NCI-H526 (cell line): ENCODE measurements at places on chromosomes 4 and X.

DNA sequence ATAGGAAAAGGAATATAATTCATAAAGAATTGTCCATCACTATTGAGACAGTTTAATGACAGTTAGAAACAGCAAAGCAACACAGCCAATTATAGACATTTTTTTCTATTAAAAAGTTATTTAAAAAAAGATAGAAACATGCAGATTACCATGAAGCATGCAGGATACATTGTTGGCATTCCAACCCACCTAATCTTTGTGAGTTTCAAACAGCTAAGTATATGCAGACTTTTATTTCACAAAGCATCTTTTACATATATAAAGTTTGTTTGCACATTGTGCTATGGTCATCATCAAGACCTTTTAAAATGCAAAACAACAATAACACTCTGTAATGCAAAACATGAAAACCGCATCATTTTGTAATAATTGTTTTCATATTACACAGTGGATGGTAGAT lies 125.9 kb upstream of the ETNPPL start:
- DNase-seq = peak; percentile 29

DNA sequence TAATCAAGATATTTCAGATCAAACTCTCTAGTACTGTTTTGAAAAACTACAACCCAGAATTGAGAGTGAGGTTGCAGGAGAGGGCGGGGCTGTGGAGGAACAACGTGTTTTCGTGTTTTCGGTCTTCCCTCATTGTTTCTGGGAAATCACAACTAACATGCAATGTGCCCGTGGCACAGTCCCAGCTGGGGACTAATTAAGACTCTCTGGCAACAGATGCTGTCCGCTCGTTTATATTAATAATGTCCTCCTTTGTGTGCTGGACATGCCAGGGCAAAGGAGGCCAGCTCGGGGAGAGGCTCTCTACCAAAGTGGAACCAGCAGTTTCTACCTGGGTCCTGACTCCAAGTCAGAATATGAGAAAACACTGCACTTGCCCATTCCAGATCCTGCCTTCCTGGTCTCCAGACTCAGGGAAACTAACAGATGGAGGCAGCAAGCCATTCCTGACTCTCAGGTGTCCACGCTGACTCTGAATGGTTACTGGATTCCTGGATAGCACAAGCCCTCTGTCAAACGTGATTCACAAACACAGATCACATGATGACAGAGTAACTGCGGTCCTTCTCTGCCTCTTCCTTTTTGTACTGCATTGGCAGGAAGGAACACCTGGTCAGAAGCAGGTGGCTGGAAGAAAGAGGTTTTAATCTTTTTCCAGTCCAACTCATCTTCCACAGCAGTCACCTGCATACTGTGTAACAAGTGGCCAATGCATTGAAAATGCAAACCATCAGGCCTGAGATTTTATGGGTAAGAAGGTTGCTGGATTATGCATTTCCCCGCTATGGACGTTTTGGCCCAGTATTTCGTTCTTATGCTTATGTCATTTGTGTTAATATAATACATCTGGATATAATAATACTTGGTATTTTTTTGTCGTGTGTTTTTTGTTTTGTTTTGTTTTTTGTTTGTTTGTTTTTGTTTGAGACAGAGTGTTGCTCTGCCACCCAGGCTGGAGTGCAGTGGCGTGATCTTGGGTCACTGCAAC lies 65.0 kb downstream of the COQ2 start:
- DNase-seq = no peak

DNA sequence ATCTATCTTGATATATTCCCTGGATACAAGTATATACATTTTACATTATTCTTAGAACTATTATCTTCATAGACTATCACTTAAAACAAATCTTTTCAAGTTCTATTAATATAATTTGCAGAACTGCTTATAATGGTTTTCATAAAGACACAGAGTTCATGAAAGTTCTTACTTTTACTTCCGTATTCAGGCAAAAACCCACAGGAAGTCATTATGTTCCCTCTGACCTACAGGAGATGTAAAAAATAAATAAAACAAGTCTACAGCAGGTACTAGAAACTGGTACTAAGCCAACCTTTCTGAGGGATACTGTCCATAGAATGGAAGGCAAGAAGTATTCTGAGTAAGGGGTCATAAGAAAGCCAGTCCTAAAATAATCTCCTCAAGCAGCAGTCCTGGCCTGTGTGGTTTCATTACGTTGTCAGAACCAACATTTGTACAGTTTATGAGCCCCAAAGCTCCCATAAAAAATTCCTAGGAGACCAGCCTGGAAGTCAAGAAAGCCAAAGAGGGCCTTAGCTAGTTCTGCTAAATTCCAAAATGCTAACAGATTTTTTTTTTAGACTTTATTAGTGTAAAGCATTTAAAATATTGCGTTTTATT lies 68.6 kb downstream of the CAMK2D start:
- peak; percentile 2 for DNase-seq

- DNase-seq = no peak
These were observed 655.1 kb upstream of the ADGRL3 start for GRCh38 chr4:60544981-60545380.

- DNase-seq = peak; percentile 10
These were observed 29.2 kb downstream of the SULT1E1 start for GRCh38 chr4:69830560-69831269.

- DNase-seq = peak; percentile 42
These were observed 58.5 kb downstream of the ASMT start for GRCh38 chrX:1673337-1673736.
